Stomach (tissue), 19 donors: ENCODE measurements at places on chromosomes 5 and 9.

DNA sequence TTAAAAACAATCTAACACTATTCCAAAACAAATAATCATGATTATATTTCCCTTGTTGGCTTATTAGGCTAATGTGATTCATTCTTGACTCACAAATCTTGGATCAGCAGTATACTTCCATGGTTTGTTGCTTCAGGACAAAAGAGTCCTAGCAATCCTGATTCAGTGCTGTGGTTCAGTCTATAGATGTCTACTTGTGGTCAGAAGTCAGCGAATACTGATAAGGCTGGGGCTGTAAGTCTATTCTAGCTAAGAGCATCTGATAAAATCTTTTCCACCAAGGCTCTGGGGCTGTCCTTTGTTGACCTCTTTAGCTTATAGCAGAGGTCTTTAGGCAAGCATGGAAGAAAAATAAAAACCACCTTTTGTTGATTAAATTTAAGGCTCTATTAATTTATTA lies 4.4 kb upstream of the SMIM3 start:
- H3K27me3 ChIP-seq: no peaks in the 10 kb centered on the region
- H3K4me1 ChIP-seq: peaks cover 7% of the 10 kb centered on the region
- no peak for DNase-seq
- no peaks in the 10 kb centered on the region for H3K36me3 ChIP-seq

GRCh38 chr9:100029251-100029650 lies 69.5 kb downstream of the ERP44 start:
- no peak overlapping the region for H3K27ac ChIP-seq
- H3K36me3 ChIP-seq: no peaks in the 10 kb centered on the region
- no peak for DNase-seq
- no peaks in the 10 kb centered on the region for H3K4me1 ChIP-seq
- no peak overlapping the region for H3K4me3 ChIP-seq

DNA sequence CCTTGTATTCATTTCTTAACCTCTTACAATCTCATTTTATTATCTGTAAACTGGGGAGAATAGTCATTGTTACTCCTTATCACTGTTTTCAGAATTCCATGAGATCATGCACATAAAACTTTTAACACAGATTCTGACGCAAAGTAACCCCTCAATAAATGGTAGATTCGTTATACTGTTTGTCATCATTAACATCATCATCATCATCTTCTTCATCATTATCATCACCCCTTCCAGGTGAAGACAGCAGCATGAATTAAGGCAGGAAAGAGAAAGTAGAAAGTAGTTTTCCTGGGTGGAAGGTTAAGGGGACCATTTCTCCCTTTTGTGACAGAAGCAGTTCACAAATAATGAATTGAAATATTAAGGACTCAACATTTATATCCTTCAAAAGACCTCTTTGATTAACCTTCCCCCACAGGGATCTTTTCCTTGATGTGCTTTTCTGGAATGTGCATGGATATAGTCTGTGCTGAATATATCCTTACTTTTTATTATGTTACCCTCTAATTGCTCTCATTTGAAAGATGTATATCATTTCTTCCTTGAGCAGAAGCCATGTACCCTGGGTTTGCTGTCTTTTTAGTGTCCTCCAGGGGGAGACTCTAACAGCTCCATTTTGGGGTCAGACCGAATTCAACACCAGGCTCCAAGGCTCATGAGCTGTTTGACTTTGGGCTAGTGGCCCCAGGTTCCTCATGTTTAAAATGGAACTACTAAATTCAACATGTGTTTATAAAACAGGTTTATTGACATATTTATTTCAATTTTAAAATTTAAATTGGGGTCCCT lies 1029.9 kb upstream of the WWC1 start:
- H3K27ac ChIP-seq: no peak overlapping the region
- H3K4me3 ChIP-seq: no peak overlapping the region
- DNase-seq: no peak
- H3K36me3 ChIP-seq: no peaks in the 10 kb centered on the region
- no peaks in the 10 kb centered on the region for H3K4me1 ChIP-seq
- no peaks in the 10 kb centered on the region for H3K27me3 ChIP-seq

GRCh38 chr5:3446410-3446809 lies 149.2 kb upstream of the IRX1 start:
- H3K4me3 ChIP-seq: no peak overlapping the region
- no peak overlapping the region for H3K27ac ChIP-seq
- DNase-seq: no peak
- no peaks in the 10 kb centered on the region for H3K36me3 ChIP-seq
- H3K27me3 ChIP-seq: no peaks in the 10 kb centered on the region

- H3K27ac ChIP-seq: no peak overlapping the region
- no peaks in the 10 kb centered on the region for H3K36me3 ChIP-seq
- H3K4me3 ChIP-seq: no peak overlapping the region
- DNase-seq: no peak
Observed at GRCh38 chr5:2242539-2242938, 359.8 kb upstream of the IRX4 start.

DNA sequence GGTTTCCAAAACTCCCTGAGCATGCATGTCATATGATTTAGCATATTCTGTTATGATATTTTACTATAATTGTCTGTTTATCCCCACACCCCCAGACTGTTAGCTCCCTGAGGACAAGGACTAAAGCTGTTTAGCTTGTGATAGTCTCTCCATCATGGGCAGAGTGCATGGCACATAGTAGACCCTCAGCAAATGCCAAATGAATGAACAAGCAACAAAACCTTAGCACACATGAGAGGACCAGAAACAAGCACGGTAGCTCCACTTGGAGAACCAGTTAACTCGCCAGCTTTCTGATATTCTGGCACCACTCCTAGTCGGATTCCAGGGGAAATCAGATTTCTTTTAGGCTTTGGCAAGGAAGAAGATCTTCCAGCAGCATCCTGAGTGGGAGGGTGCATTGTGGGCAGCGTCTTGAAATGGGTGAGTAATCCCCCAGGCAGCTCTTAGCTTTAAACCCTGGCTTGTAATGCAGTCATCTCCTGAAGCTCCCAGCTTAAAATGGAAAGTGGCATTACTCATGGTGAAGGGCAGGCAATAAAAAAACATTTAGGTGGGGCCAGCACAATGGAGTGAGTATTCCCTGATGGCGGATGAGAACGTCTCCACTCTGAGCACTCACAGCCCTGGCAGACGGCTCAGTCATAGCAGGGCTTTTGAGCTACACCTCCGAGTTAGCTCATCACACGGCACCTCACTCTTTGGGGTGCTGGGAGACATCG lies 41.1 kb downstream of the FGF1 start:
- H3K36me3 ChIP-seq: no peaks in the 10 kb centered on the region
- no peak overlapping the region for H3K27ac ChIP-seq
- no peak overlapping the region for H3K4me3 ChIP-seq

GRCh38 chr5:139709582-139710318 lies 61.6 kb downstream of the CXXC5 start:
- H3K27me3 ChIP-seq: peaks cover 36% of the 10 kb centered on the region
- peaks cover 50% of the 10 kb centered on the region for H3K4me1 ChIP-seq
- no peaks in the 10 kb centered on the region for H3K36me3 ChIP-seq

DNA sequence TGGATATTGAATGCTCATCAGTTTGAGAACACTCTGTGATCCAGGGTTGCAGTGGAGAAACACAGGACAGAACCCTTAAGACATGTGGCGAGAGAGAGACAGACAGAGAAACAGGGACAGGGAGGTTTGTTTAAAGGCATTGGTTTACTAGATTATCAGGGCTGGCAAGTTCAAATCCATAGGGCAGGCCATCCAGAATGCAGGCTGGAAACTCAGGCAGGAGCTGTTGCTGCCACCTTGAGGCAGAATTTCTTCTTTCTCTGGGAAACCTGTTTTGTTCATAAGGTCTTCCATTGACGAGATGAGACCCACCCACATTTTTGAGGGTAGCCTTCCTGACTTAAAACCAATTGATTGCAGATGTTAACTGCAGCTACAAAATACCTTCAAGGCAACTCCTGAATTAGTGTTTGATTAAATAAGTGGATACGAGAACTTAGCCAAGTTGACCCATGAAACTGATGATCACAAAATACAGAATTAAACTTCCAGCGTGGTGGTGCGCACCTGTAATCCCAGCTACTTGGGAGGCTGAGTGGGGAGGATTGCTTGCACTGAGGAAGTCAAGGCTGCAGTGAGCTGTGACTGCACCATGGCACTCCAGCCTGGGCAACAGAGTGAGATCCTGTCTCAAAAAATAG lies 55.9 kb downstream of the NSUN2 start:
- H3K27me3 ChIP-seq: no peaks in the 10 kb centered on the region
- no peaks in the 10 kb centered on the region for H3K4me1 ChIP-seq
- no peak overlapping the region for H3K4me3 ChIP-seq
- DNase-seq: peak; percentile 54
- no peak overlapping the region for H3K27ac ChIP-seq

GRCh38 chr9:124217836-124218437 lies 39.8 kb upstream of the NEK6 start:
- no peak for DNase-seq
- H3K36me3 ChIP-seq: no peaks in the 10 kb centered on the region
- no peaks in the 10 kb centered on the region for H3K27me3 ChIP-seq
- no peak overlapping the region for H3K4me3 ChIP-seq
- H3K27ac ChIP-seq: no peak overlapping the region

DNA sequence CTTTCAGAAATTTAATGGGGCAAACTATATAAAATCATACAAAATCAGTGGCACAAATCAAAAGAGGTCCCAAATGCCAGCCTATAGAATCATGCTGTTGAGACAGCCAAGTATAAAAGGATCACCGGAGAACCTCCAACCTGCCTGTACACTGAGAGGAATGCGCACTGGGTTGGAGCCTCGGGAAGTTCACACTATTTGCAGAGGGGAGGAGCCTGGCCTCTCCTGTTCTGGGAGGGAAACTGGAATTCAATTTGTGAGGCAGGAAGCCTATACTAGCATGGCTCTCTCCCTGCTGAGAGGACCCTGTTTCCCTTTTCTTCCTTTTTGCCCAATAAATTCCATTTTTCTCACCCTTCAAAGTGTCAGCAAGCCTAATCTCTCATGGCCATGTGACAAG lies 406.0 kb downstream of the HINT1 start:
- H3K36me3 ChIP-seq: no peaks in the 10 kb centered on the region
- no peaks in the 10 kb centered on the region for H3K4me1 ChIP-seq
- peak; percentile 8 for DNase-seq
- no peak overlapping the region for H3K27ac ChIP-seq
- H3K27me3 ChIP-seq: no peaks in the 10 kb centered on the region
- no peak overlapping the region for H3K4me3 ChIP-seq

GRCh38 chr5:39760385-39761198 lies 335.8 kb upstream of the DAB2 start:
- no peaks in the 10 kb centered on the region for H3K36me3 ChIP-seq
- peak; percentile 66 for DNase-seq
- no peaks in the 10 kb centered on the region for H3K4me1 ChIP-seq
- no peak overlapping the region for H3K4me3 ChIP-seq
- no peaks in the 10 kb centered on the region for H3K27me3 ChIP-seq

DNA sequence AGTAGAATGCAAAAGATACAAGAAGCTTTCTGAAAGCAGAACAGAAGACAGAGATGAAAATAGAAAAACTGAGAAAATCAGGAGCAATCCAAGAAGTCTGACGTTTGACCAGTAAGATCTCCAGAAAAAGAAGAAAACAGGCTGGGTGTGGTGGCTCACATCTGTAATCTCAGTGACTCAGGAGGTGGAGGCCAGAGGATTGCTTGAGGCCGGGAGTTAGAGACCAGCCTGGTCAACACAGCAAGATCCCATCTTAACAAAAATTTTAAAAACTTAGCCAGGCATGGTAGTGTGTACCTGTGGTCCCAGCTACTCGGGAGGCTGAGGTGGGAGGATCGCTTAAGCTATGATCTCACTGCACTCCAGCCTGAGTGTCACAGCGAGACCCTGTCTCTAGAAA lies 15.9 kb downstream of the RETREG1 start:
- no peak for DNase-seq
- H3K27ac ChIP-seq: no peak overlapping the region
- no peaks in the 10 kb centered on the region for H3K4me1 ChIP-seq
- H3K27me3 ChIP-seq: no peaks in the 10 kb centered on the region
- no peak overlapping the region for H3K4me3 ChIP-seq
- H3K36me3 ChIP-seq: no peaks in the 10 kb centered on the region

GRCh38 chr5:83744821-83745220 lies 24.2 kb upstream of the HAPLN1 start:
- H3K4me1 ChIP-seq: no peaks in the 10 kb centered on the region
- no peak overlapping the region for H3K27ac ChIP-seq
- H3K36me3 ChIP-seq: no peaks in the 10 kb centered on the region
- no peak for DNase-seq
- H3K4me3 ChIP-seq: no peak overlapping the region

DNA sequence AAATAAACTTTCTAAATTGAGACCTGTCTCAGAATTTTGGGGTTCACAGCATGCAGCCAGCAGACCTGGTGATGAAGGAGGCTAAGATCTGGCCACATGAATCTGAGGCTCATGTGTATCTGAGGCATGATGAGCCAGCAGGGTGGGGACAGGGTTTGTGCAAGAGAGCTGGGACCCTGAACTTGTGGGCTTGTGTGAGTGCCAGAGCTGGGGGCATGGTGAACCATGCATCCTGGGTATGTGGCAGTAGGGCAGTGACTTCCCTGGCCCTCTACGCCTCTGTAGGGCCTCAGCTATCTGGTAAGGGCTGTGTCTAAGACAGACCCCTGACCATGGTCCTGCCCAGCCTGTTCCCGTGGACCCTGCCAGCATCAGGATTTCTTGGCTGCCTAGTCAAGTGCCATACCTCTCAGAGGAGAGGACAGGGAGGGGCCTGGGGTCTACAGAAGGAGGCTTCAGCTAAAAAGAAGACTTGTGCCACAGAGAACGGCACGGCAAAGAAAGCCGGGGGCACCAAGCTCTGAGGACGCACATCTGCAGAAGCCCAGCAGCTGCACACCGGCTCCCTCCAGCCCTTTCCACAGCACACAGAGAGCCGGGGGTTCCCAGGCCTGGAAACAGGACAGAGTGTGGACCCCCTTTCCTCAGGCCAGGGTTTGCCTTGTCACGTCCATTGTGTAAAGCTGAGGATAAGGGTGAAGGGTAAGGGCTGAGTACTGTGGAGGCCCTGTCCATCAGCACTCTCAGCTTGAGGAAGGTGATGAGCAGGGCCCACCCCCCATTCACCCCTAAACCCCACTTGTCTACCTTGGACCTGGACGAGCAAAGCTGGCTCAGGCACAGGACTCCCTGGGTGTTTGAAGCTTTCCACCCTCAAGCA lies 130.1 kb downstream of the MRPL36 start:
- no peak for DNase-seq
- H3K4me1 ChIP-seq: peaks cover 11% of the 10 kb centered on the region
- no peaks in the 10 kb centered on the region for H3K36me3 ChIP-seq
- H3K27me3 ChIP-seq: peaks cover 95% of the 10 kb centered on the region
- H3K27ac ChIP-seq: no peak overlapping the region

DNA sequence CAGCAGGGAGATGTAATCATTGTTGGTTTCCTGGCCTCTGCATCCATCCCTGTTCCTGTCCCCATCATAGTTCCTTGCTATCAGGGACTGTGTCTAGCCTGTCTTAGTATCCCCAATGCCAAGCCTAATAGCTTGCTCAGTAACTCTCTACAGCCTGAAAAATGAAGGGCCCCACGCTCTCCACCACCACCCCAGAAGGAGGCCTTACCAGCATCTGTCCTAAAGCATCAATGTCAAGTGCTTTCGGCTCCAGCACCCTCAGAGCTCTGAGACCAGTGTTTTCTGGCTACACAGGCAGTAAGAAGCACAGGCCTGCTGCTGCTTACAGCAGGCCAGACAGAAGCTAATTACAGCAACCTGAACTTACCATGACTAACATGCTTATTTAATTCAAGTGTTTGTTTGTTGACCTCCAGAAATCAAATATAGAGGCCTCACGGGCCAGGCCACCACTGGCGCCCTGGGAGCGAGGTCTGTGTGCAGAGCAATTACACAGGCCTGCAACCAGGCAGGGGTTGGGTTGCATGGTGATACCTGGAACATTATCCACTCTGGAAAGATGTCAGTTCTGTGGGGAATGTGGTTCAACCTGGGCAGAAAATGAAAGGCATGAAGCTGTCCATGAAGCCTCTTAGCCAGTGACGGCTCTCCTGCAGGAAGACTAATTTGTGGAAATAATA lies 124.3 kb downstream of the SLC1A3 start:
- no peak overlapping the region for H3K4me3 ChIP-seq
- H3K4me1 ChIP-seq: peaks cover 3% of the 10 kb centered on the region
- H3K27me3 ChIP-seq: no peaks in the 10 kb centered on the region
- H3K27ac ChIP-seq: no peak overlapping the region
- no peak for DNase-seq
